ENCODE measurements at places on chromosomes 4 and X.

- H3K4me3 ChIP-seq: no peak overlapping the region
- H3K27me3 ChIP-seq: no peaks in the 10 kb centered on the region
- H3K4me1 ChIP-seq: peaks cover 38% of the 10 kb centered on the region
These were observed 54.4 kb upstream of the HGFAC start for GRCh38 chr4:3387154-3387942.

GRCh38 chr4:121155893-121156292 lies 8.2 kb downstream of the TNIP3 start:
- no peak overlapping the region for H3K27ac ChIP-seq
- no peaks in the 10 kb centered on the region for H3K36me3 ChIP-seq
- peaks cover 5% of the 10 kb centered on the region for H3K27me3 ChIP-seq
- H3K4me1 ChIP-seq: no peaks in the 10 kb centered on the region

GRCh38 chr4:115165503-115165902 lies 52.1 kb upstream of the NDST4 start:
- H3K27ac ChIP-seq: no peak overlapping the region
- no peaks in the 10 kb centered on the region for H3K4me1 ChIP-seq
- no peaks in the 10 kb centered on the region for H3K36me3 ChIP-seq
- H3K27me3 ChIP-seq: no peaks in the 10 kb centered on the region
- H3K4me3 ChIP-seq: no peak overlapping the region

- peaks cover 90% of the 10 kb centered on the region for H3K36me3 ChIP-seq
- no peak for DNase-seq
- H3K4me1 ChIP-seq: no peaks in the 10 kb centered on the region
- H3K27ac ChIP-seq: no peak overlapping the region
- no peaks in the 10 kb centered on the region for H3K27me3 ChIP-seq
These were observed 16.3 kb downstream of the TAF9B start for GRCh38 chrX:78123190-78123589.

GRCh38 chr4:4890574-4891255 lies 31.2 kb downstream of the MSX1 start:
- H3K4me3 ChIP-seq: no peak overlapping the region
- no peak overlapping the region for H3K27ac ChIP-seq

DNA sequence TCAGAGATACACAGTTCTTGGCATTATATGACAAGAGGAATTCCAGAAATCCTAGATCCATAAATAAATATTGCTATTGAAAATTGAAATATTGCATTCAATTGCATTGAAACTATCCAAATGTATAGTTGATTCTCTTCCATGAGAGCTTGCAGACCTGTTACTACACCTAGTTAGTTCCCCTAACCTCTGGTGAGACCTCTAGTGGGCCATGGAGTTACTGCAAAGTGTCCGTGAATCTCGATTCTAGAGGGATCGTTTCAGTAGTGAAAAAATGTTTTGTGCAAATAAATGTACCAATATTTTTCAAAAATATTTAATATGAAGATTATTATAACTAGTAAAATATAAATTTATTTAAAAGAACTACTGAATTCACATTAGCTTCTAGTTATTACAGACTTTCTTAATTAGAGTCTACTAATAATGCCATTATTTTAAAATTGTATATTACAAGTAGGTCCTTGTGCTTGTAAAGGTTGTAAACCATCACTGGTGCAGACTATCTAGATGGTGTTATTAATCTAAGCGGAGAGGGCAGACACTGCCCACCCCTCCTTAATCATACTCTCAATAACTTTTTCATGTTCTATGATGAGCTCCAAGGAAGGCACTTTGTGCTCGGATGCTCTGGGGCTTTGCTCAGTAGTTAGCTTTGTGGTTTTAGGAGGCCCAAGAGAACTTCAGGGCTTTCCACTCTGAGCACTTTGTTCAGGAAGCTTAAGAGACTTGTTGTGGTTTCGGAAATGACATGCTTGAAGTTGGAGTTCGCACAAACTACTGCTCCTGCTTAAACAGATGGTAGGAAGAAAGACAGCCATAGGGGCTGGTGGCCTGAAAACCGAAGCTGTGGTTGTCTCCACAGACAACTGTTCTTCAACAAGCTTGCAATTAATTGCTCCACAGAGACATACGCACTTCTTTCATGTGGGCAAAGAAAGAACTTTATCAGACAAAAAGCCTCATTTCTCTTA lies 42.8 kb downstream of the IL21 start:
- no peaks in the 10 kb centered on the region for H3K36me3 ChIP-seq
- no peaks in the 10 kb centered on the region for H3K27me3 ChIP-seq
- H3K27ac ChIP-seq: no peak overlapping the region
- no peak overlapping the region for H3K4me3 ChIP-seq
- H3K4me1 ChIP-seq: no peaks in the 10 kb centered on the region

GRCh38 chr4:140355288-140355687 lies 18.2 kb upstream of the SCOC start:
- no peak overlapping the region for H3K27ac ChIP-seq
- H3K36me3 ChIP-seq: no peaks in the 10 kb centered on the region
- H3K27me3 ChIP-seq: no peaks in the 10 kb centered on the region
- no peaks in the 10 kb centered on the region for H3K4me1 ChIP-seq
- H3K4me3 ChIP-seq: no peak overlapping the region
- DNase-seq: no peak

GRCh38 chrX:120294651-120295050 lies 16.6 kb downstream of the TMEM255A start:
- H3K36me3 ChIP-seq: no peaks in the 10 kb centered on the region
- no peaks in the 10 kb centered on the region for H3K27me3 ChIP-seq
- no peak overlapping the region for H3K4me3 ChIP-seq

- H3K4me1 ChIP-seq: no peaks in the 10 kb centered on the region
- no peak overlapping the region for H3K4me3 ChIP-seq
- H3K27me3 ChIP-seq: peaks cover 1% of the 10 kb centered on the region
- H3K36me3 ChIP-seq: no peaks in the 10 kb centered on the region
These were observed 352.7 kb downstream of the NKX6-1 start for GRCh38 chr4:84146300-84146959.

DNA sequence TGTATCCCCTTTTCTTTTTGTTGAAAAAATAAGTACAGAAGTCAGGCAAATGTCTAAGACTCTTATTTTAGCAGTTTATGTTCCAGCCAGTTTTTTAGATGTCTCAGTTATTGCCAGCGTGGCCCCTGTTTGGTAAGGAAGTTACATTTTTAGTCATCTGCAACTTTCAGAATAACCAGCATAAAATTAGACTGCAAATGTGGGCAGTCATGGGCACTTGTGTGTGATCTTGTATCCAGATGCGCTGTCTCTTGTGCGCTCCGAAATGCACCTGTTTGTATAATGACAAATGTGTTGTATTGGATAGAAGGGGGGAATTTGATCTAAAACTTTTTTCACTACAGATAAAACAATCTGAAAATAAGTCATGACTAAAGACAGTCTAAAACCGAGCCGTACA lies 44.3 kb upstream of the CLCN4 start:
- no peaks in the 10 kb centered on the region for H3K27me3 ChIP-seq
- no peaks in the 10 kb centered on the region for H3K4me1 ChIP-seq
- H3K27ac ChIP-seq: no peak overlapping the region
- no peak overlapping the region for H3K4me3 ChIP-seq
- no peak for DNase-seq

DNA sequence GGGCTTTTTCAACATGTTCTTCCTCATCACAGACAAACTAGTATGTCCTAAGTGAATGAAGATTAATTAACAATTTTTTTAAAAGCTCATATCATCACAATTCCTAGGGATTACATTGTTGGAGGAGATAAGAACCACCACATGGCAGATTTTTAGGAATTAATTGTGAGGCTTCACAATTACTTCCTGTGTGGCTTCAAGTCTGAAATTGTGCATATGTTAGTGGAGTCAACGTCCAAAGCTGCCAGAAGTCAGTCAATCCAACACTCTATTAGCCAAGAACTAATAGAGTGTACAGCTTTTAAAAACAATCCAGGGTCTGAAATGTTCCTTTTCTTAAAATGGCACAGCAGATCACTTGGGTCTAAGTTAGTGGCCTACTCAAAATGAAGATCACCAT lies 49.3 kb upstream of the C1QTNF7 start:
- no peak overlapping the region for H3K27ac ChIP-seq
- H3K27me3 ChIP-seq: no peaks in the 10 kb centered on the region
- DNase-seq: no peak
- H3K4me1 ChIP-seq: peaks cover 4% of the 10 kb centered on the region
- no peak overlapping the region for H3K4me3 ChIP-seq

DNA sequence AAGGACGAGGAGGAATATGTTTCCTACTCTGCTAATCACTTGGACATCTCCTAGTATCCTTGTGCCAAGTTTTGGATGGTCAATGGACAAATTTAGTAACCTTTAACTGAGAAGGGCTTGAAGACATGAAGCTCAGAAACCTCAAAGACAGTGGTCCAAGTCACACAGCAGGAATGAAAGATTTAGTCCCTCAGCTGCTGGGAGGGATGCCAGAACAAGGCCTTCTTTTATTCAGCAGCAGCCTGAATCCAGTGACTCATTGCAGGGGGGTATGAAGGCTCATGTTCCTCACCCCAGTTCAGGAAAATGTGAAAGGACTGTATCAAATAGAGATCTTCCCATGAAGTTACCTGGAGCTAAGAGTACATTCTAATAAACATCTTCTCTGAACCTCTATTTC lies 214.9 kb upstream of the UGT8 start:
- no peaks in the 10 kb centered on the region for H3K4me1 ChIP-seq
- no peak overlapping the region for H3K27ac ChIP-seq
- DNase-seq: no peak
- H3K4me3 ChIP-seq: no peak overlapping the region
- H3K36me3 ChIP-seq: no peaks in the 10 kb centered on the region
- no peaks in the 10 kb centered on the region for H3K27me3 ChIP-seq

GRCh38 chr4:167779280-167779679 lies 313.1 kb upstream of the ANXA10 start:
- no peak for DNase-seq
- no peaks in the 10 kb centered on the region for H3K27me3 ChIP-seq
- H3K27ac ChIP-seq: no peak overlapping the region
- H3K36me3 ChIP-seq: no peaks in the 10 kb centered on the region

GRCh38 chr4:109510687-109511086 lies 49.4 kb upstream of the MCUB start:
- H3K27ac ChIP-seq: no peak overlapping the region
- DNase-seq: no peak
- H3K4me3 ChIP-seq: no peak overlapping the region
- peaks cover 5% of the 10 kb centered on the region for H3K36me3 ChIP-seq

- no peak overlapping the region for H3K27ac ChIP-seq
- H3K36me3 ChIP-seq: no peaks in the 10 kb centered on the region
- no peak for DNase-seq
- no peaks in the 10 kb centered on the region for H3K27me3 ChIP-seq
These were observed 54.2 kb downstream of the QRFPR start for GRCh38 chr4:121326597-121326996.

- no peaks in the 10 kb centered on the region for H3K36me3 ChIP-seq
- DNase-seq: no peak
- H3K27ac ChIP-seq: no peak overlapping the region
- no peaks in the 10 kb centered on the region for H3K27me3 ChIP-seq
These were observed 22.2 kb downstream of the CYBB start for GRCh38 chrX:37802028-37802427.

DNA sequence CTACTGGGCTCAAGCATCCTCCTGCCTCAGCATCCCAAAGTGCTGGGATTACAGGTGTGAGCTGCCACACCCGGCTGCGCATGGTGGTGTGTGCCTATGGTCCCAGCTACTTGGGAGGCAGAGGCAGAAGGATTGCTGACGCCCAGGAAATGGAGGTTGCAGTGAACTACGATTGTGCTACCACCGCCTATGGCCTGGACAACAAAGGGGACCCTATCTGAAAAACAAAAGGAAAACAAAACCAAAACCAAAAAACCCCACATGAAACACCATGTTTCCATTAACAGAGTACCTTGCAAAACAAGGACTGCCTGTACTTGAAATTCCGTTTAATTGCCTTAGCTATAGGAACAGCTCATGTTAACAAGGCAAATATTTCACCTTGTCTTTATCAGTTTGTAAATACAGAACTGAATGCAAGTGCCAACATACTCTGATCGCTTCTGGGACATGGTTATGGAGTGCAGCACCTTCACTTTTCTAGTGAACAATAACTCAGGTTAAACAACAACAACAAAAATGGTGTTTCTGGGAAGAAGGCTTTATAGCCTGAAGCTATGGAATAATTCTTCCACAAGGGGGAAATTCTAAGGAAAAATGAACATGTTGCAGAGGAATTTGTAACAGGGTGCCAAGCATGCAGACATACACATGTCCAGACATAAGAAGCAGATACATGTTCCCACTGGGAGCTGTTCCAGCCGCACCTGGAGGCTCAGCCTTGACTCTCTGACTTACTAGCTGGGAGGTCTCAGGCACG lies 73.2 kb upstream of the STS start:
- no peaks in the 10 kb centered on the region for H3K27me3 ChIP-seq
- no peaks in the 10 kb centered on the region for H3K4me1 ChIP-seq
- no peak overlapping the region for H3K27ac ChIP-seq
- H3K4me3 ChIP-seq: no peak overlapping the region

DNA sequence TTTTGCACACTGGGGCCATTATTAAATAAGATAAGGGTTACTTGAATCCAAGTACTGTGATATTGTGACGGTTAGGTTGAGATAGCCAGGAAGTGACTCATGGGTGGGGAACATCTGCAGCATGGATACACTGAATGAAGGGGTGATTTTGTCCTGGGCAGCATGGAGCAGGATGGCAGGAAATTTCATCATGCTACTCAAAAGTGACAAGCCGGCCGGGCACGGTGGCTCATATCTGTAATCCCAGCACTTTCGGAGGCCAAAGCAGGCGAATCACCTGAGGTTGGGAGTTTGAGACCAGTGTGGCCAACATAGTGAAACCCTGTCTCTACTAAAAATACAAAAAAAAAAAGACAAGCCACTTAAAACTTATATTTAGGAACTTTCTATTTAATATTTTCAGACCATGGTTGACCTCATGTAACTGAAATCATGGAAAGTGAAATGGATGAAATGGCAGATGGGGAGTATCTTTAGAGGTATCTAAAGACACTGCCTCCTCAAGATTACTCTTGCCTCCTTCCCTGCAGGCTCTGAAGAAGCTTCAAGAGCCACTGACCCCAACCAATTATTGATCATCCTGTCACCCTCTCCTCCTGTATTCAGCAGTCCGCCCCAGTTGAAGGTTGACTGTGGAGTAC lies 3.9 kb upstream of the TRIM60 start:
- no peak overlapping the region for H3K27ac ChIP-seq
- H3K4me1 ChIP-seq: no peaks in the 10 kb centered on the region
- H3K4me3 ChIP-seq: no peak overlapping the region
- no peak for DNase-seq

DNA sequence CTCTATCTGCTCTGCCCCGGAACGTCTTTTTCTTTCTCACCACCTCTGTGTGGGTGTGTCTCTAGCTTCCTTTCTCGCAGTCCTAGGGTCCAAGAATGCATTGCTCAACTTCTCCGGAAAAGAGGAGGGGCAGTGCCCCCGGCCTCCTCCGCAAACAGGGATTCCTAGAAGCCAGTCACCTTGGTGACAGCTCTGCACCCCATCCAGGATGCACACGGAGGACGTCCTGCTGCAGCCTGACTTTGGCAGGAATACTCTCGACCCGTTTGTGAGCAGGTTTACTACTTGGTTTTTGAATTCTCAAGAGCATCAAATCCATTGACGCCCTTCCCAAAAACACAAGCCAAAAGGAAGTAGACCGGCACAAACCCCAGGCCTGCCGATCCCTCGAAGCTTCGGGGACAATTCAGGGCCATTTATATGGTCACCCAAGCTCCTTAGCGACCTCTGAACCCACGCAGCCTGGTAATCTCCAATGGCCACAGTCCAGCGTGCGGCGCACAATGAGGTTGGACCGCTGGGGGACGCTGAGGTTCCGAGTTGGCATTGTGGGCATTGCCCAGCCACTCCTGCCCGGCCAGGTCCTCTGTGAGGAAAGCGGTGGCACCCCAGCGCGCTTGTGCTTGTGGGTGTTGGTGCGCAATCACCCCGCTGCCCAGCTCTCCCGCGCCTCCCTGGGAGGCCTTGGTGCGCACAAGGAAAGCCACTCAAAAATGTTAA lies 9.8 kb downstream of the NKX3-2 start:
- H3K27ac ChIP-seq: no peak overlapping the region
- H3K4me3 ChIP-seq: peak overlapping the region; percentile 34
- H3K4me1 ChIP-seq: peaks cover 14% of the 10 kb centered on the region
- H3K36me3 ChIP-seq: no peaks in the 10 kb centered on the region
- peak; percentile 62 for DNase-seq

Data from H1 (cell line).